Stomach (tissue), 19 donors: ENCODE measurements at places on chromosomes 12 and 14.

DNA sequence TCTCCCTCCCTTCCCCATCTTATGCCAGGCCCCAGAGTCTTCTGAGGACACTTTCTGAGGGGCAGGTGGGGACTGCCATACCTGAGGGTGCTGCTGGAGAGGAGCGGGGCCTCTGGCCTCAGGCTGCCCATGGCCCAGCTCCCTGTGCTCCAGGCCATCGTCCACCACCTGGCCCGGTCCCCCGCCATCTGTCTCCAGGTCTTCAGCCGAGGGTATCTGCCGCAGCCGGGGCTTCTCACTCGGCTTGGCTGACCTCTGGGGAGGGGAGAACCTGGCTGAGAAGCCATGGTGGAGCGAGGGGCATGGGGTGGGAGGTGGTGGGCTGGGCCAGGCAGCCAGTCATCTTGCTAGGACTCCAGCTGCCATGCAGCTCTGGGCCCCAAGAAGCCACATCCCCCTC lies 21.6 kb downstream of the SLC48A1 start:
- peaks cover 24% of the 10 kb centered on the region for H3K4me1 ChIP-seq
- no peak for DNase-seq
- H3K27ac ChIP-seq: no peak overlapping the region
- H3K36me3 ChIP-seq: peaks cover 94% of the 10 kb centered on the region
- no peaks in the 10 kb centered on the region for H3K27me3 ChIP-seq

DNA sequence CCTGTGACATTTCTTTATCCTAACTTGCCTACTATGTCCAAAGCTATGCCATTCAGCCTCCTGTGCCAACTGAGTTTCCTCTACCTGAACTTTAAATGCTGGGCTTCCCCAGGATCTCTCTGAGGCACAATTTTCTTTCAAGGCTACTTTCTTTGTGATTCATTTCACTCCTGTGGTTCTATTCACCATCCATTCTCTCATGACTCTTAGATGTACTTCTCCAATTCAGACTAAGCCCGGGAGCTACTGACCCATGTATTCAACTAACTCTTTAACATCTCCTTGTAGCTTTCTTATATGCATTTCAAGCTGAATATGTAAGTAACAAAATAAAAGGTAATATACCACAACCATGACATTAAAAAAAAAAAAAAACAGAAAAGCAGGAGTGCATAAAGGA lies 738.9 kb upstream of the USP15 start:
- H3K4me3 ChIP-seq: no peak overlapping the region
- H3K27ac ChIP-seq: no peak overlapping the region
- no peaks in the 10 kb centered on the region for H3K27me3 ChIP-seq

DNA sequence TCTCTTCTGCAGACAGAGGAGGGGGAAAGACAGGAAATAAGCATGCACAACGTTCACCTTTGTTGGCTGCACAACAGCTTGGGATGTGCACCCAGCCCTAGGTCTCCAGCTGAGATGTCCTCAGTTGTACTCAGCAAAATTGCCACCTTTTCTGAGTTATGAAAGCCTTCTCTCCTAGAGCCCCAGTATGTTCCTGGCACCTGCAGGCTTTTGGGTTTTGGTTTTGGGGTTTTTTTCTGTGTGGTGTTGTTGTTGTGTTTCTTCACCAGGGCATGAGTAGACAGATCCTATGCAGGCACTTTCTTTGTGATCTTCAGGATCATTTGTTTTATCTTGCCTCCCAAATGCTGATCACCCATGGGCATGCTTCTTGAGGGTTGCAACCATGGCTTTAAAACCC lies 463.4 kb downstream of the DPF3 start:
- H3K36me3 ChIP-seq: no peaks in the 10 kb centered on the region
- no peaks in the 10 kb centered on the region for H3K27me3 ChIP-seq
- H3K4me1 ChIP-seq: no peaks in the 10 kb centered on the region
- H3K27ac ChIP-seq: no peak overlapping the region
- DNase-seq: no peak

DNA sequence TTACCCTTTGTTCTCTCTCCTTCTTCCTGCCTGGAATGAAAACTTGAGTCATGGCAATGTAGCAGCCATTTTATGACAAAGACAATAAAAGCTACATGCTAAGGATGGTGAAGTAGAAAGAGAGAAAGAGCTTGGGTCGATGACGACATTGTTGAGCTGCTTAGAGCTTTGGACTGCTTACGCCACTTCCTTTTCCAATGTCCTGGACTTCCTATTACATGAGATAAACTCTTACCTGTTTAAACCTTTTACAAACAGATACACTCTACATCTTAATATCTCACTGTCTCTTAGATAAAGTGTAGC lies 70.1 kb downstream of the PEBP1 start:
- H3K27ac ChIP-seq: no peak overlapping the region
- peaks cover 7% of the 10 kb centered on the region for H3K4me1 ChIP-seq
- H3K27me3 ChIP-seq: no peaks in the 10 kb centered on the region

DNA sequence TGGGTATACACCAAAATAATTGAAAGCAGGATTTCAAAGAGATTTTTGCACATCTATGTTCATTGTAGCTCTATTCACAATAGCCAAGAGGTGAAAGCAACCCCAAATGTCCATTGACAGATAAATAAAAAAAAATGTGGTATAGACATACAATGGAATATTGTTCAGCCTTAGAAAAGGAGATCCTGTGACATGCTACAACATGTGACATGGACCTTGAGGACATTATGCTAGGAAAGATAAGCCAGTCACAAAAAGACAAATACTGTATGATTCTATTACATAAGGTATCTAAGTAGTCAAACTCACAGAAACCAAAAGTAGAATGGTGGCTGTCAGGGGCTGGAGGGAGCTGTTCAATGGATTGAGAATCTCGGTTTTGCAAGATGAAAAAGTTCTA lies 12.1 kb downstream of the GPRC5D start:
- no peaks in the 10 kb centered on the region for H3K27me3 ChIP-seq
- no peak overlapping the region for H3K27ac ChIP-seq
- no peaks in the 10 kb centered on the region for H3K36me3 ChIP-seq

GRCh38 chr14:51535443-51536044 lies 116.2 kb upstream of the FRMD6 start:
- no peaks in the 10 kb centered on the region for H3K36me3 ChIP-seq
- no peaks in the 10 kb centered on the region for H3K4me1 ChIP-seq
- no peak for DNase-seq

DNA sequence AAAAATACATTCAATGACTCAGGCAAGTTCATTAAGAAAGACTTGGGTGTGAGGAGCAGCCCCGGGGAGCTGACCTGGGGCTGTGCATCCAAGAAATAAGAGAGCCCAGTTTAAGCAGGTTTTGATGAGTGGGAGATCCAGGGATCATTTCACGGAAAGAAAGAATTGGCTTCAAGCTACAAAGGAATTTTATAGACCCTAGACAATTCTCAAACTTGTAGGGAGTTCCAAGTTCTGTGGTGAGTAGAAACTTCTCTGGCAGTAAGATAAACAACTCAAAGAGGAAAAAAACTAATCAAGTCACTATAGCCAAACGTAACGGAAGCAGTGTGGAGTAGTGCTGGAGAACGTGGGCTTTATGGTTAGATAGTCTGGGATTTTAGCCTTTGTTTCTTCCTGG lies 175.7 kb upstream of the DDHD1 start:
- no peaks in the 10 kb centered on the region for H3K4me1 ChIP-seq
- H3K27ac ChIP-seq: no peak overlapping the region
- no peak overlapping the region for H3K4me3 ChIP-seq

GRCh38 chr14:85663667-85664066 lies 133.7 kb downstream of the FLRT2 start:
- no peak overlapping the region for H3K27ac ChIP-seq
- no peak for DNase-seq
- H3K4me3 ChIP-seq: no peak overlapping the region
- no peaks in the 10 kb centered on the region for H3K4me1 ChIP-seq
- no peaks in the 10 kb centered on the region for H3K36me3 ChIP-seq
